ENCODE measurements at places on chromosomes 5 and 9. TPM values are rescaled to one million over a fixed set of nuclear protein-coding genes. Genes with fewer than 3 reads are reported as not detected.

ITGA1 gene
- 91.9 TPM for total RNA-seq

ZNF454 gene
- total RNA-seq: 5.4 TPM

SYNPO gene
- total RNA-seq: 9.7 TPM

GLRA1 gene
- not detected for total RNA-seq

ZDHHC21 gene
- 54.9 TPM for total RNA-seq

WNK2 gene
- 23.5 TPM for total RNA-seq

NR2F1-AS1 gene
- total RNA-seq: 4.4 TPM

DNA sequence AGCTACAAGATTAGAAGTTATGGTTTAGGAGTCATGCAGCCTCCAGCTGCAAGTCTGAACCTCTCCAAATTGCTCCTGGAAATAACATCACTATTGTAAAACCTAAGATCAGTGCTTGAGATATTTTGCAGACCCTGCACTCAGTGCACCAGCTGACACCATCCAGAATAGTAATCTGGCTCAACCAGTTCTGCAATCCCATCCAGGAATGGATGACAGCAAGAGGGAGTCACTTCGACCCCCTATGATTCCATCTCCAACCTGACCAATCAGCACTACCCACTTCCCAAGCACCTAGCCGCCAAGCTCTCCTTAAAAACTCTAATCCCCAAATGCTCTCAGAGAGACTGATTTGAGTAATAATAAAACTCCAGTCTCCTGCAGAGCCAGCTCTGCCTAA lies 37.9 kb upstream of the NR4A3 start:
- no peak overlapping the region for H3K4me3 ChIP-seq
- H3K27me3 ChIP-seq: no peaks in the 10 kb centered on the region
- no peaks in the 10 kb centered on the region for H3K36me3 ChIP-seq
- DNase-seq: no peak

GRCh38 chr5:33688526-33688925 lies 203.3 kb downstream of the ADAMTS12 start:
- H3K4me1 ChIP-seq: no peaks in the 10 kb centered on the region
- H3K4me3 ChIP-seq: no peak overlapping the region
- H3K27me3 ChIP-seq: no peaks in the 10 kb centered on the region
- no peak overlapping the region for H3K27ac ChIP-seq
- H3K36me3 ChIP-seq: no peaks in the 10 kb centered on the region

- no peak for DNase-seq
- H3K27me3 ChIP-seq: no peaks in the 10 kb centered on the region
- no peak overlapping the region for H3K4me3 ChIP-seq
- no peaks in the 10 kb centered on the region for H3K36me3 ChIP-seq
Measured at GRCh38 chr9:115209601-115210306, 91.8 kb upstream of the TNC start.

GRCh38 chr9:29339387-29339786 lies 1766.1 kb upstream of the C9orf72 start:
- no peaks in the 10 kb centered on the region for H3K36me3 ChIP-seq
- no peak for DNase-seq

- H3K27me3 ChIP-seq: no peaks in the 10 kb centered on the region
- DNase-seq: no peak
- no peak overlapping the region for H3K27ac ChIP-seq
- H3K36me3 ChIP-seq: no peaks in the 10 kb centered on the region
- peaks cover 19% of the 10 kb centered on the region for H3K4me1 ChIP-seq
Measured at GRCh38 chr5:72438141-72438540, 69.1 kb downstream of the ZNF366 start.

DNA sequence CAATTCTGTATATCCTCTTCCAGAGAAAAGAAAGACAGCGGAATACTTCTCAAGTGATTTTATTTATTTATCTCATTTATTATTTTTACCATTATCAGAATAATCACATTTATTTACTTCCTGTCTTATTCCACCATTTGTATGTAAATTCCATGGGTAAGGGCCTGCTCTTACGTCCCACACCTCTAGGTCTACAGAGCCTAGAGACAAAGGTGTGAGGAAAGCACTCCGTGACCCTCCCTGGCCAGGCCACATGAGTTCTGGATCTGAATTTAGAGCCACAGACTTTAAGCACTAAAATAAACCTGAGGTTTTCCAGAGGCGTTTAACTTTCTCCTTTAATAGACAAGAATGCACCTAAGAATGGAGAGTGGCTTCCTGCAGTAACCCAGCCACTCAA lies 85.3 kb upstream of the CTSV start:
- H3K4me1 ChIP-seq: no peaks in the 10 kb centered on the region
- H3K36me3 ChIP-seq: no peaks in the 10 kb centered on the region
- H3K27me3 ChIP-seq: no peaks in the 10 kb centered on the region

DNA sequence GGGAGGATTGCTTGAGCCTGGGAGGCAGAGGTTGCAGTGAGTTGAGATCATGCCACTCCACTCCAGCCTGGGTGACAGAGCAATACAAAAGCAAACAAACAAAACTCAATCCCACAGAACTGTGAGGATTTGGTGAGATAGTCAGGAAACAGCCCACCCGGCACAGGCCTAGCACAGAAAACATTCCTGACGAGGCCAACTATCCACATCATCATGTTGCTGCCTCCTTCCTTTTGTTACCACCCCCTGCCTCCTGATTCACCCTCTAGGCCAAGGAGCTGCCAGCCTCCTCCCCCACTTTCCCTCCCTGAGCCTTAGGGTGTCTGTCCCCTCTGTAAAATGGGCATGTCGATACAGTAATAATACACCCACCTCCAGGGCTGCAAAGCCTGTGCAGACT lies 39.0 kb downstream of the STK10 start:
- no peaks in the 10 kb centered on the region for H3K27me3 ChIP-seq
- no peaks in the 10 kb centered on the region for H3K36me3 ChIP-seq
- H3K4me1 ChIP-seq: no peaks in the 10 kb centered on the region

- H3K27me3 ChIP-seq: no peaks in the 10 kb centered on the region
- no peak overlapping the region for H3K4me3 ChIP-seq
- H3K27ac ChIP-seq: no peak overlapping the region
- no peaks in the 10 kb centered on the region for H3K36me3 ChIP-seq
- DNase-seq: no peak
Measured at GRCh38 chr5:111308951-111309350, 84.8 kb downstream of the CAMK4 start.

DNA sequence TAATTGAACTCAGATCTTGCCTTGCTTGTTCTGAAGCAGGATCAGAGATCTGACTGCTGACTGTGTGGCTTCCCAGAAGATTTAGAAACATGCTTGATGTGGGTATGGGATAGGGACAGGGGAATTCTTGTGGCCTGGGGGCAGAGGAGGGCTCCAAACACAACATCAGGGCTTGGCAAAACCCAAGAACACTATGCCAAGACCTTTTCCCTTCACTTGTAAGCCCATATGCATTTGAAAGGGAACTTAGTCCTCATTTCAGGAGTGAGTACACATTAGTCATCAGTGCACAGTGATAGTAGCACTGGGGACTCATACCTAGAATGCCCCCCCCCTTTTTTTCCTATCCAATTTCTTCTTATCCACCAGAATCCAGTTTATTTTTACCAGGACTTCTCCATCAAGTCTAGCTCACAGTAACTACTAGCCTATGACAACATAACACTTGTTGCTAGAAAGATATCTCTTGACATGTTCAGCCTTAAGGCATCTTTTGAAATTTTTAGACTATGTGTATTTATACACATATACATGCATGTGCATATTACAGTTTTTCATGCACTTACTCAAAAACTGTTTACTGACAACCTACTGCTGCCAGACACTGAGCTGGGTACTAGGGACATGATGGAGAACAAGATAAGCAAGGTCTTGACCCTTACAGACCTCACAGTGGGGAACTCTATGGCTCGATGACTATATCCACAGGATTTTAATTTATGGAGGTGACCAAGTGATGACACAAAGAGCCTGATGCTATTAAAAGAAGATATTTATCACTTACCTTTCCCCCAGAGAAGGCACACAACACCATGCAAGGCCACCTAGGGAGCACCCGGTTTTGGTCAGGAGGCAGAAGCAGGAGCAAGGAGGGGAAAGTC lies 158.3 kb upstream of the MAP3K1 start:
- no peaks in the 10 kb centered on the region for H3K36me3 ChIP-seq
- H3K27me3 ChIP-seq: no peaks in the 10 kb centered on the region
- no peaks in the 10 kb centered on the region for H3K4me1 ChIP-seq
- no peak for DNase-seq
- H3K4me3 ChIP-seq: no peak overlapping the region

DNA sequence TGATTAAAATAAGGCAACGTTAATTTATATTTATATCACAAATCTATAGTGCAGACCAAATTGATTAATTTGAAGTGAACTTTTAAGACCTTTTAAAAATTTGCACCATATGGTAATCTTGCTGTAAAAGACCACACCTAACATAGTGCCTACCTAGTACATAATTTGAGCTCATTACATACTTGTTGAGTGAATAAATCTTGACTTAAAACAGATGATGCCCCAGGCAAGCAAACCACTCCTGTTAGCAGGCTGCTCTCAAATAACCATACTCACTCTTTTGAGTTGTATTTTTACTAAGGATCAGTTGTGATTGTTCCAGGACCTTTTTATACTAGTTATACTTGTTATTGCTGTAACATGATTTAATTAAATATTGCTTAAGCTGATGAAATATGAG lies 27.2 kb downstream of the CMYA5 start:
- no peaks in the 10 kb centered on the region for H3K36me3 ChIP-seq
- no peak overlapping the region for H3K4me3 ChIP-seq
- no peaks in the 10 kb centered on the region for H3K4me1 ChIP-seq
- H3K27me3 ChIP-seq: no peaks in the 10 kb centered on the region
- no peak for DNase-seq

GRCh38 chr9:92327283-92327850 lies 1.6 kb downstream of the CENPP start:
- H3K27ac ChIP-seq: no peak overlapping the region
- DNase-seq: no peak
- no peaks in the 10 kb centered on the region for H3K36me3 ChIP-seq

- no peak overlapping the region for H3K4me3 ChIP-seq
- H3K4me1 ChIP-seq: no peaks in the 10 kb centered on the region
- H3K36me3 ChIP-seq: no peaks in the 10 kb centered on the region
- no peaks in the 10 kb centered on the region for H3K27me3 ChIP-seq
- no peak for DNase-seq
- H3K27ac ChIP-seq: no peak overlapping the region
Measured at GRCh38 chr5:38569180-38569579, 12.7 kb upstream of the LIFR start.

DNA sequence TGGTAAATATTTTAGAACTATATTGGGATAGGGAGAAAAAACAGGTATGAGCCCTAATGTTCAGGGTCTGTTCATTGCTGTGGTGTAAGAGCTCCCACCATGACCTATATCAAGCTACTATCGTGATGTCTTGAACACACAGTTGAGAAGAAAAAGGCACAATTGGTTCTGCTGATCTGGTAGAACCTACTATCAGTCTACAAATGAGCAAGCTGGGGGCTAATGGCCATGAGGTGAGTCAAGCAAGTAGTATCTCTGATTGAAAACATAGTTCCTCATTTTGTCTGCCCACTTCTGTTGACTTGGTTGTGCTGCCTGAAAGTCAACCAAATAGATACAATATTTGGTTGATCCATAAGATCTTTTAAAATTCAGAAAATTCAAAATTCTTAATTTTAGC lies 1026.3 kb downstream of the CDH12 start:
- no peaks in the 10 kb centered on the region for H3K4me1 ChIP-seq
- H3K27ac ChIP-seq: no peak overlapping the region
- no peaks in the 10 kb centered on the region for H3K36me3 ChIP-seq
- H3K4me3 ChIP-seq: no peak overlapping the region

GRCh38 chr5:33679791-33680190 lies 212.0 kb downstream of the ADAMTS12 start:
- no peak overlapping the region for H3K4me3 ChIP-seq
- no peaks in the 10 kb centered on the region for H3K4me1 ChIP-seq
- no peak overlapping the region for H3K27ac ChIP-seq
- no peak for DNase-seq

DNA sequence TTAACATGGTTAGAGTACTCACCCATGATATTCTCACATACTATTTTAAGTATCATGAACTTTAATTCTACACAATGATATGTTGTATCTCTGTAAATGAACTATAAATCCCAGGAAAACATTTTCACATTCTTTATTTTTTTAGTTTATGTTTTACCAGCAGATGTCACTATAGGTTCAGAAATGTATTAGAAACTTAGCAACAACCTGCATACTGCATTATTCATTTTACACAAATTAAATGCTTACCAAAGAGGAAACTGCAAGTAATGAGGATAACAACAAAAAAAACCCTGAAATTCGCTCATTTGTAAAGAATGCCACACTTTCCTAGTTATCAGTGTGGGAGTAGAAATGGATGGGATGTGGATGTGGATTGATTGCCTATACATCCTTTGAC lies 217.5 kb upstream of the OTULINL start:
- no peaks in the 10 kb centered on the region for H3K4me1 ChIP-seq
- no peak for DNase-seq
- H3K27me3 ChIP-seq: no peaks in the 10 kb centered on the region
- H3K27ac ChIP-seq: no peak overlapping the region
- H3K4me3 ChIP-seq: no peak overlapping the region

DNA sequence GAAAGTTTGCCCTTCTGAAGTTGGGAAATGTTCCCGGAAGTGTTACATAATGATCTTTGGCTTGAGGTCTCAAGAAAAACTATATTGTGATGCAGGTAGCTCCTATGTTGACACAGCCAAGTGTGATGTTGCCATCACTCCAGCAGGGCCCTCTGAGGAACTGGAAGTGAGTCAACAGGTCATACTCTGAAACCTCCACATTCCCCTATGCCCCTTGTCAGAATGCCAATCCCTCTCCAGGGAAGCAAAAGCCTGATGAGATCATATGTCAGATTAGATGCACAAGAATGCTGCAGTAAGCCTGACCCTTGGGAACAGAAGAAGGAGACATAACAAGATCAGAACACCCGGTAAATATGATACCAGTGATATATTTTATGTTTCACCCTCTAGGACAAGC lies 66.8 kb upstream of the ITGA2 start:
- no peak overlapping the region for H3K27ac ChIP-seq
- DNase-seq: no peak
- H3K36me3 ChIP-seq: no peaks in the 10 kb centered on the region
- H3K27me3 ChIP-seq: no peaks in the 10 kb centered on the region
- no peaks in the 10 kb centered on the region for H3K4me1 ChIP-seq

DNA sequence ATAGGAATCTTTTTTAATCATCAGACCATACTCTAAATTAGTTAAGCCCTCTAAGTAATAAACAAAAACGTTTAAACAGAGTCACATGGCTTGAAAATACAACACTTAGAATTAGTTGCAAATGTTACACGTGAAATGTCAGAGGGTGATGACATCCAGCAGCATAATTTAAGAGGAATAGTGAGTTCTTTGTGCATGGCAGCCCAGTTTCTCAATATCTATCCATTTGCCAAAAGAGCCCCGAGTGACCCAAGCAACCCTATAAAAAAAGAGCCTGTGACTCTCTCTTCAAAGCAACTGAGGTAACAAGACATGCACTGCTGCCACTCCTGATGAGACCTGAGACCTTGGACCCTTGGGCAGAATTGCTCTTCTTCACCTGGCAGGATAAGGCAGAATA lies 96.9 kb upstream of the RASA1 start:
- H3K27me3 ChIP-seq: no peaks in the 10 kb centered on the region
- H3K4me3 ChIP-seq: no peak overlapping the region
- no peak overlapping the region for H3K27ac ChIP-seq
- H3K4me1 ChIP-seq: no peaks in the 10 kb centered on the region

- no peak for DNase-seq
- H3K36me3 ChIP-seq: no peaks in the 10 kb centered on the region
- no peak overlapping the region for H3K4me3 ChIP-seq
- no peaks in the 10 kb centered on the region for H3K27me3 ChIP-seq
- H3K4me1 ChIP-seq: peaks cover 8% of the 10 kb centered on the region
- H3K27ac ChIP-seq: no peak overlapping the region
Measured at GRCh38 chr9:91833096-91833877, 116.7 kb downstream of the ROR2 start.

- H3K27me3 ChIP-seq: no peaks in the 10 kb centered on the region
- no peaks in the 10 kb centered on the region for H3K4me1 ChIP-seq
- no peak overlapping the region for H3K4me3 ChIP-seq
- DNase-seq: no peak
- no peak overlapping the region for H3K27ac ChIP-seq
Measured at GRCh38 chr5:61840361-61840760, 465.6 kb upstream of the KIF2A start.
